ENCODE measurements at places on chromosomes 2 and 18.

- DNase-seq, result peak; percentile 18
These were observed 433.2 kb upstream of the RGPD4 start for GRCh38 chr2:107393516-107393915.

GRCh38 chr2:233801357-233802131, 23.4 kb downstream of the MROH2A start:
- DNase-seq, result no peak

GRCh38 chr2:29526587-29527586, 394.5 kb downstream of the ALK start:
- DNase-seq, result no peak

DNA sequence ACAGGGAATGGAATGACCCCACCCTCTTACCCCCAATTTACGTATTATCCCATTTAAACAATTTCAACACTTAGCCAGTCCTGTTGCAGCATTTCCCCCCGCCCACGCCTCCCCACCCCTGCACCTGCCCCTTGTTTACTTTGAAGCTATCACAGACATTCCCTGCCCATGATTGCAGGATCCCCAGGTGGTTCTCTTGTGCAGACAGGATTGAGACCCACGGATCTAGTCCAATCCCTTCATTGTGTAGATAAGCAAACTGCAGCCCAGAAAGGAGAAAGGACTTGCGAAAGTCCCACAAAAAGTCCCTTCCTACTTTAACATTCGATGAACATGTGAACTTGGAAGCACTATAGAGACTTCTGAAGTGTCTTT, 38.9 kb downstream of the TMEM17 start:
- DNase-seq, result no peak

DNA sequence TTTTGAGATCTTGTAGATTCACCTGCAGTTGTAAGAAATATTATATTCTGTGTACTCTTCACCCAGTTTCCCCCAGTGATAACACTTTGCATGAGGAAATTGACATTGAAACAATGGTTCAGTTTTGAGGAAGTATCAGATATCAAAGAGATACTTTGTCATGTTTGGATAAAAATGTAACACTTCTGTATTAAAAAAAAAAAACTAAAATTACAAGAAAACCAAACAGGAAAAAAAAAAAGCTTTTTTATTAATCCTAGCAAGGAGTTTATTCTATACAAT, 204.0 kb downstream of the ARL4C start:
- no peak for DNase-seq

DNA sequence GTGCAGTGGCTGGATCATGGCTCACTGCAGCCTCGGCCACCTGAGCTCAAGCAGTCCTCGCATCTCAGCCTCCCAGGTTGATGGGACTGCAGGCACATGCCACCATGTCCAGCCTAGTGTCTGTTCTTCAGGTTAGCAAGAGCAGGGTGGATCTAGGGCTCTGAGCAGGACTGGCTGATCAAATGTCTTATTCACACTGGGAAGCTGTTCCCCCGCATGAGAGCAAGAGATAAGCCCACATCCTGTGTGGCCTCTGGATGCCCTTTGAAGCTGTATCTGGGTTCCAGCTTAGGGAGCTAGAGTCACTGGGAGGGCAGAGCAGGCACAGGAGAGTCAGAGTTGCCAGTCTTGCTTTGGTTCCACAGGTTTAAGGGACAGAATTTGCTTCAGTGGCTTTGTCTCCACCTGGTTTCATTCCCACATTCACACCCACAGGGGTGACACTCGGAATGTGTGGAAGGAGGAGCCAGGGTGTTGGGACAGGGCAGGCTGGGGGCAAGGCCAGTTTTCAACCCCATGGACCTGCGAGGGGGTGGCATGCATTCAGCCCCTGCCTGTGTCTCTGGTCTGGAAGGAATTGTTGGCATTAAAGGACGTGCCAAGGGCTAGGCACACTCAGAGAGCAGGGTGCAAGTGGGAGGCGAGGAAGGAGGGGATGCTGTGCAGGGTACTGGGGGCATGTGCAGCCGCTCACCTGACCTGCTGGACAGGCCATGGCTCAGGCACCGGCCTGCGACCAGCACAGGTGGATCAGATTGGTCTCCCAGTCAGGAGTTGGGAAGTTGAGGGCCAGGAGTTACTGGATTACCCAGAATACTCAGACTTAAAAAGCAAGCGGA, 24.5 kb downstream of the PTPN18 start:
- DNase-seq, result no peak
